Activated T-helper 2 cell treated with anti-CD3 and anti-CD28 coated beads, Interferon-gamma antibody, Interleukin-2, Interleukin-4, amounts not matched to agents 10 μg/mL and 5 μg/mL and 100 μg/mL, durations not matched to agents 14 hours and 24 hours and 36 hours (primary cell): ENCODE measurements at places on chromosomes 1 and 21. TPM values are rescaled to one million over a fixed set of nuclear protein-coding genes. Genes with fewer than 3 reads are reported as not detected.

DNA sequence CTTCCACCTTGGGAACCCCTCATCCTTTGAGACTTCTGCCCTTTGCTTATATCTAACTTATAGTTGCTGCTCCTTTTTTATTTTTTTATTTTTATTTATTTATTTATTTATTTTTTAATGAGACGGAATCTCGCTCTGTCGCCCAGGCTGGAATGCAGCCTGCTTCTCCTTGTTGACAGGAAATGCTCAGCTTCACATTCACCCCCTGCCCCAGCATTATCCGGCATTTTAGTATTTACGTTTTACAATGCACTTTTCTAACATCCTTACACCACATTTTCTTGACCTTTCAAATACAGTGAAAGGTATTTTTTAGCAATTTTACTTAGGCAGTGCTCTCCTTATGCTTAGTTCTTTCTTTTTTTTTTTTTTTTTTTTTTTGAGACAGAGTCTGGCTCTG lies 14.9 kb downstream of the CXADR start:
- DNase-seq: no peak

GRCh38 chr1:16338961-16339360 lies 13.3 kb downstream of the FBXO42 start:
- DNase-seq: no peak

GRCh38 chr1:29413661-29414060 lies 177.3 kb downstream of the PTPRU start:
- no peak for DNase-seq

DNA sequence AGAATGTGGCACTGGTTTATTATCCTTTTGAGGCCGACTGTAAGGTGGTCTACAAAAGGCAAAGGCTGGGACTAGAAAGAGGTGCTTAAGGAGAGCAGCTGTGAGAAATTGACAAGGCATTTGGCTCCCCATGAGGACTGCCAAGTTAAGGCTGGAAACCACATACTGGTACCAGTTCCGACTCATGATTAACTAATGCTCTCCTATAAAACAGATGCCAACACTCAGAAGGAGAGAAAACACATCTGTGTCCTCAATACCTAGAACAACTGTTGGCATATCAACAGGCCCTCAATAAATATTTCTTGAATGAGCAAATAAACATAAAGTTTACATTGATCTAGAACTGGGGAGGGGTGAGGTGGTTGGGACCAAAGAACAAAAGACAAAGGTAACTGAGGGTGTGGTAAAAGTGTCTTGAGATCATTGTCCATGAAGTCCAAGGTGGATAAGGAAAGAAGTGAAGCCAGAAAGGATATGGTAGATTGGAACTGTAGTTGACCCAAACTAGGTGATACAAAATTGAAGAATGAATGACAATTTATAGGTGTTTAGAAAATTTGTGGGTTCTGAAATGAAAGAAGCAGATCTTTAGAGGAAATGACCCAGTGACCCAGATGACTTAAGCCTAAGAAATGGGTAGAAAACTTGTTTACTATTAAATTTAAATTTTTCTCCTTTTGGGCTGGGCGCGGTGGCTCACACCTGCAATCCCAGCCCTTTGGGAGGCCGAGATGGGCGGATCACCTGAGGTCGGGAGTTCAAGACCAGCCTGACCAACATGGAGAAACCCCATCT lies 16.9 kb upstream of the MCL1 start:
- no peak for DNase-seq

- DNase-seq: no peak
Observed at GRCh38 chr21:32800056-32800455, 28.5 kb upstream of the PAXBP1 start.

GRCh38 chr1:54487571-54488050 lies 60.4 kb upstream of the ACOT11 start:
- no peak for DNase-seq

DNA sequence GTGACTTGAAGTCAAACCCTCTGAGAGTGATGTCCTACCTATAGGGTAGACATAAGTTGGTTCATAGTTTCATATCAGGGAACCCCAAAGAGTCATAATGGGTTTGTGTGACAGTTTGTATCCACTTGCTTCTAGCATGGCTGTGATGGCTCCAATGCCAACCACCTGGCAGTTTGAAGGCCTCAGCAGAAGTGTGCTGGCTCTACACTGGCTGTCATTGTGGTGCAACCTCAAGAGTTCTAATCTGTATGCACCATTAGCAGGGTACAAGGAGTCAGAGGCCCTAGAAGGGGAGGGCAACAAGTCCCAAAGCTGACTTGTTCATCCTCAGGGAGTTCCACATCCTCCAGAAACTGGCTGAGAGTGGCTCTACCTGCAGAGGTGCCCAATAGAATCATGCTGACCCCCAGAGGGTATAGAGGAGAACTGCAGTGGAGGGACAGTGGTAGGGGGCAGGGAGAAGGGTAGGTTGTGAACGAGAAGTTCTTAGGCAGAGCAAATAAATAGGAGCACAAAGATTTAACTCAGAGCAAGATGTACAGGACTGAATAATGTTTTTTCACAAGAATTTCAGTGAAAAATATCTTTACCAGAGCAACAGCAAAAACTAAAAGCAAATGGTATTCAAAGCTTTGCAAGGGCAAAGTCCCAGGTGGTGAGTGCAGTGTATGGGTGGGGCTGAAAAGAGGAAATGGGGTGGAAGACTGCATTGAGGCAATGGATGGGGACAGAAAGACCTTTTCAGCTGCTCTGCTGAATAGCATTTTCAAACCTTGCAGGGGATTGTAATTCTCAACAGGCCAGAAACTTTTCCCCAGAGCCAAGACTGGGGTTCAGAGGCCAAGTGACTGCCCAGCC lies 3.2 kb downstream of the FCRL2 start:
- DNase-seq: no peak

UBASH3A gene
- total RNA-seq: 86.0 and 87.4 TPM in 2 replicates

DNA sequence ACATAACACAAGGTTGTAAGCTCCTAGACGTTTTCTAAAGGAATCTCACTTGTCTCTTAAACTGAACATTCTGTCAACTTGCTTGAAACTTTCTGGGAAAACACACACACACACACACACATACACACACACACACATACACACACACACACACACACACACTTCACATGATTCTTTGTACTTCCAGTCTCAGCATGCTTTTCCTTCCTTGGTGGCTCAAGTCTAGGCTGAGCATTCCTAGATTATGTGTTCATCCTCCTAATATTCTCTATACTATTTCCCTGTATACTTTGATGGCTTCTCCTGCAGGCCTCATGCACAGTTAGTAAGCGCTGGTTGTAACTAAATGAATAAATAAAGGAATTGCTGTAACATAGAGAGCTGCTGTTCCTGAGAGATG lies 372.1 kb downstream of the PTPRC start:
- no peak for DNase-seq

DNA sequence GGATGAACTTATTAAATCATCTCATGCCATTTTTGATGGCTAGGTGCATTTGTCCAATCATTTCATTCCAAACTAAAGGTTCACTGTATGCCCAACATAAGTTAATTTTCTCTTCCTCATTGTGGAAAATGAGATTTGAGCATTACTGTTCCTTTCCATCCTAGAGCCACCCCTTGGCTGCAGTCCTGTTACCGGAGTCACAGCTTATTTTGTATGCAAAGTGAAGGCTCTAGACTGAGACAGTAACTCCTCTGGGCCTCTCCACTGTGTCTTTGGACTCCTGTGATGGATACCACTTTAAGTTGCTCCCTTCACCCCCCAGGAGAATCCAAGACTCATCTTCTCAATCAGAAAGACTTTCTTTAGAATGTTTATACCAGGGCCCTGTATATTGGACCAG lies 59.7 kb downstream of the FGGY start:
- no peak for DNase-seq

CLEC20A gene
- total RNA-seq: not detected in 2 replicates

DNA sequence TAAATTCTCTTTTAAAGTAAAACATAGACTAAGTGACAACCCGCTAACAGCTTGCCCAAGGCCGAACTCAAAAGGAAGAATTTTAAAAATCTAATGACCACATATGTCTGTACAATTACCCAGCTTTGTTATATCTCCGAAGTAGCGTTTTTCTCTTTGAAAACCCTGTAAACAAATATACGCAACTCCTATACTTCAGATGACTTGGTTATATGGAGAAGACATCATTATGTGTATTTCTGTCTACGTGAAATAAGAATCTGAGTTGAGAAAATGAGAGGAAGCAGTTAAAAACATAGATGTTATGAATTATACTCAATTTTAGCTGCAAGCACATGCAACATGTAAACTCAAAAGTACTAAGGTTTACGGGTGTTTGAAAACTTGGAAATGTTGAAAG lies 2.0 kb downstream of the PBX1 start:
- no peak for DNase-seq

OR14K1 gene
- not detected in 2 replicates for total RNA-seq

- no peak for DNase-seq
Observed at GRCh38 chr1:65911679-65912078, 119.0 kb downstream of the PDE4B start.

DNA sequence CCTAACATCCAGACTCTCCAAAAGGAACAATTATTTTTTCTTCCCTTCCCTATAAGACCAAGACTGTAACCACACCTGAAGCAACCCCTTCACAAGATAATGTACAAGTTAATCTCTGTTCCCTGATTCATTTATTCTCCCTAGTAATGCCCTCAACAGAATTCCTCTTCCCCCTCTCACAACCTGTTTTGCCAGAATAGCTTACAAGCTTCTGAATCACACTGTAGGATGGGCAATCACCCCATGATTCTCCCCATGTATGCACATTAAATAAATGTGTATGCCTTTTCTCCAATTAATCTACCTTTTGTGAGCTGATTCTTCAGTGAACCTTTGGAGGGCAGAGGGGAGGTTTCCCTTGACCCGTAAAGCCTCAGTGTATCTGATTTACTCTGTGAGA lies 20.9 kb upstream of the RNF11 start:
- no peak for DNase-seq

SELENBP1 gene
- total RNA-seq: not detected in 2 replicates

- DNase-seq: no peak
Observed at GRCh38 chr1:30048905-30049304, 674.5 kb downstream of the MATN1 start.

DNA sequence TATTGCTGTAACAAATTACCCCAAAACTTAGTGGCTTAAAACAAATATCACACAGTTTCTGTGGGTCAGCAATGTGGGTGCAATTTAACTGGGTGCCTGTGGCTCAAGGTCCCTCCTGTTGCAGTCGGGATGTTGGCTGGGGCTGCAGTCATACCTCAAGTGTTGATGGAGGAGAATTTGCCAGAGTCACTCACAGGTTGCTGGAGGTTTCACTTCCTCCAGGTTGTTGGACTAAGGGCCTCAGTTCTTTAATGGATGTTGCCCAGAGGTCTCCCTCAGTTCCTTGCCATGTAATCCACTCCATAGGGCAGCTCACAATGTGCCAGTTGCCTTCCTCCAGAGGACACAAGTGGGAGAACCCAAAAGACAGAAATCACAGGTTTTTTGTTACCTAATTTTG lies 2.5 kb upstream of the TAF13 start:
- DNase-seq: no peak

DNA sequence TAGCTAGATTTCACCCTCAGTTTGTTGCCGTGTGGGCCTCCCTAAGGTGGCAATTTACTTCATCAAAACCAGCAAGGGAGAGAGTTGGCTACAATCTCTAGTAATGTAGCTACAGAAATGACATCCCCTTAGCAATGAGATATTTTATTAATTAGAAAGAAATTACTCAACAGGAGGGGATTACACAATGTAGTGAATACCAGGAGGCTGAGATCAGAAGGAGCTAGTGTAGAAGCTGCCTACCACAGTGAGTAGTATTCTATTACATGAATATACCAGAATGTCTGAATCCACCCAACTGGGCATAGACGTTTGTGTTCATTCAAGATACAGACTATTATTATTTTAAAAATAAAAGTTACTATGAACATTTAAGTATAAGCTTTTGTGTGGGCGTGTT lies 868.2 kb upstream of the CXADR start:
- no peak for DNase-seq

GRCh38 chr1:71510725-71511124 lies 429.9 kb upstream of the ZRANB2 start:
- no peak for DNase-seq
